ENCODE measurements at places on chromosomes 6 and 20. TPM values are rescaled to one million over a fixed set of nuclear protein-coding genes. Genes with fewer than 3 reads are reported as not detected.

CTCFL gene
- not detected for total RNA-seq

FAM83B gene
- total RNA-seq, result 0.12 TPM

TUBB2A gene
- 18.3 TPM for total RNA-seq

KCNQ5 gene
- 0.35 TPM for total RNA-seq

TBX18 gene
- 1.5 TPM for total RNA-seq

PRSS16 gene
- 13.4 TPM for total RNA-seq

DEFB116 gene
- total RNA-seq, result not detected

GLP1R gene
- 0.35 TPM for total RNA-seq

OTOR gene
- total RNA-seq, result not detected

KHDC1L gene
- total RNA-seq, result not detected

DNA sequence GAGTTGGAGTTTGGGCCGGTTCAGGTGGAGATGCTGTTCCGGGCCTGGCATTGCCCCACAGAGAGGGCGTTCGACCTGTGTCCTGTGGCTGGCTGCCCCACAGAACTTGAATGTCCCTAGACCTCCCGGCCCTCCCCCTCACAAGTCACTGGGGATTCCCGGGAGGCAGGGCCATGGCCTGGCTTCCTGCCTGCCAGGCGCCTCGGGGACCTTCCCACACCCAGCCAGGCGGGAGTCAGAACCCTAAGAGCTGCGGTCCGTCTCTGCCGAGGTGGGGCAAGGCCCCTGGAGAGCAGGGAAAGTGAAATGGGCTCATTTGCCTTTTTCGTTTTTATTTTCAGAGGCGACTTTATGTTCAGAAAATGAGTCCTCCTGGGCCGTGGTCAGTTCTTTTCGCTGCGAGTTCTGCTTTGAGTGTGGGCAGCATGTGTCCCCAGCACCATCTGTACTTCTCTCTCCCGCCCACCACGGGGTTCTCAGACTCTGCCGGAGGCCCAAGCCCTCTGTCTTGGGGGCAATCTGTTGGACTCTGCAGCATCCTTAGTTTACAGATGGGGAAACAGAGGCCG, 8.5 kb downstream of the RBM38 start:
- H3K36me3 ChIP-seq, result peaks cover 59% of the 10 kb centered on the region
- H3K27ac ChIP-seq, result no peak overlapping the region
- DNase-seq, result peak; percentile 45
- no peak overlapping the region for H3K4me3 ChIP-seq
- H3K27me3 ChIP-seq, result no peaks in the 10 kb centered on the region

- H3K27me3 ChIP-seq, result no peaks in the 10 kb centered on the region
- peak overlapping the region; percentile 82 for H3K4me3 ChIP-seq
- peak; percentile 75 for DNase-seq
Measured at GRCh38 chr20:36606158-36607066, 833 bp downstream of the RAB5IF start.

DNA sequence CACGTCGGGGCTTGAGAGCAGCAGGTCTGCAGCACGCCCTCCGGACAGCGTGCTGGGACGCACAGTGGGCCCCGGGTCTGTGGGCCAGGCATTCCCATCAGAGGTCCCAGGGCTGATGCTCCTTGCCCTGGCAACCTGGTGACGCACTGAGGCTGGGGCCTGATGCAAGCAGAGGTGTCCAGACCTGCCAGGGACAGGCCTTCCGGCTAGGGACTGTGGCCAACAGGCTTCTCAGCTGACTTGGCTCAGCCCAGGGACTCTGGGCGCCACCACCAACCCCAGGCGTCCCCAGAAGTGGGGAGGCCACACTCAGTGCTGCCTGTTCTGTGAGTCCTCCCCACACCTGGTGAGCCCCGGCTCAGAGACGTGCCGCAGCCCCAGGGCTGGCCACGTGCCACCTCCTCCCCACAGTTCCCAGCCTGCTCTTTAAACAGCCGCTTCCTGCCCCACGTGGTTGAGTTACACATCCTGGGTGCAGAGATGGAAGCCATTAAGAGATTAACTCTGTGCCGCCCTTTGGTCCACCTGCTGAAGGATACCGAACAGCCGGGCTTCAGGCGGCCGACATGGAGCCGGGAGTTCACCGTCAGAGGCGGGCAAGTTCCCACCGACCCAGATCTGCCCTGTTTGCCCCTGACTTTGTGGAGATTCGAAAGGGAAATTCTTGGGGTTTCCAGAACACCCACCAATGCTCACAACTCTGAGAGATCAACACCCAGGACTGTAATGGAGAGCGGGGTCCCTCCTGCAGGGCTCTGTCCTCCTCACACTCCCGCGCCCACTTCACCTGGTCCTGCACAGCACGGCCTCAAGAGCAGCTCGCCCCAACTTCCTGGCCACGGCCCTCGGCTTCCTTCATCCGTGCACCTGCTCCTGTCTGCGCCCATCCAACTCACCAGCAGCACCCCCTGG, 37.6 kb upstream of the ZBP1 start:
- no peak overlapping the region for H3K4me3 ChIP-seq
- peak; percentile 65 for DNase-seq
- peaks cover 31% of the 10 kb centered on the region for H3K36me3 ChIP-seq
- peaks cover 8% of the 10 kb centered on the region for H3K4me1 ChIP-seq

- H3K27ac ChIP-seq, result no peak overlapping the region
- no peaks in the 10 kb centered on the region for H3K36me3 ChIP-seq
- no peak overlapping the region for H3K4me3 ChIP-seq
Measured at GRCh38 chr6:124433387-124434160, 528.7 kb upstream of the RNF217 start.

DNA sequence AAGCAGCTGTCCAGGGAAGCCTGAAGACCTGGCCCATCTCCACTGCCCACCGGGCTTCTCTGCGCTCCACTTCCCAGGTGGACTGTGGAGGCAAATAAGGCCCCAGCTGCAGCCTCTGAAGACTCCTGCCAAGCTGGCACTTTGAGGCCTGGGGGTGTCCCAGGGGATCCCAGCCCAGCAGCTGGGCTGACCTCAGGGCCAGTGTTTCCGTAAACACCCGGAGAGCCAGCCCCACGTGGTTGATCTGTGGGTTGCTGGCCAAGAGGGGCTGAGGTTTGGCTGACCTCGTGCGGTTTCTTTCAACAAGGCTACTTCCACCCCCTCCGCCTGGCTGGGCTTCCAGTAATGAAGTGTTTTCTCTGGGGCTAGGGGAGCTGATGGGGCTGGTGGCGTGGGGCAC, 12.4 kb upstream of the CCN5 start:
- peak; percentile 73 for DNase-seq
- no peaks in the 10 kb centered on the region for H3K27me3 ChIP-seq
- peak overlapping the region; percentile 25 for H3K27ac ChIP-seq
- no peaks in the 10 kb centered on the region for H3K36me3 ChIP-seq

DNA sequence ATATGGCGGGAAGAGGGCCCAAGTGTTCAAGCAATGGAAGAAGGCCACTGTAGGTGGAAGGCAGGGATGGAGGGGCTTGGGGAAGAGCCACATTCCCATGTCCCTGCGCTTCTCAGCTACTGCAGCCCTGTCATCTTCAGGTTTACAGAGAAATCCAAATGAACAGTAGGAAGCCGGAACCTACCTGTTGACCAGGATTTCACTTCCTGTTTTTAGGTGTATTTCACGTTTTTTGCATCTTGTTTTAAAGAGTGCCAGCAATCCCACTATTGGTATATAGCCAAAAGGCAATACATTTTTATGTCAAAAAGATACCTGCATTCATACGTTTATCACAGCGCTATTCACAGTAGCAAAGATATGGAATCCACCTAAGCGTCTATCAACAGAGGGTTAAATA, 159.2 kb downstream of the SLC35B3 start:
- H3K36me3 ChIP-seq, result no peaks in the 10 kb centered on the region
- H3K4me1 ChIP-seq, result no peaks in the 10 kb centered on the region
- H3K27ac ChIP-seq, result no peak overlapping the region
- no peaks in the 10 kb centered on the region for H3K27me3 ChIP-seq

- no peak for DNase-seq
- peaks cover 55% of the 10 kb centered on the region for H3K4me1 ChIP-seq
- peak overlapping the region; percentile 72 for H3K27ac ChIP-seq
- peaks cover 11% of the 10 kb centered on the region for H3K36me3 ChIP-seq
- no peaks in the 10 kb centered on the region for H3K27me3 ChIP-seq
- peak overlapping the region; percentile 62 for H3K4me3 ChIP-seq
Measured at GRCh38 chr20:49983123-49983847, 505 bp downstream of the SNAI1 start.

DNA sequence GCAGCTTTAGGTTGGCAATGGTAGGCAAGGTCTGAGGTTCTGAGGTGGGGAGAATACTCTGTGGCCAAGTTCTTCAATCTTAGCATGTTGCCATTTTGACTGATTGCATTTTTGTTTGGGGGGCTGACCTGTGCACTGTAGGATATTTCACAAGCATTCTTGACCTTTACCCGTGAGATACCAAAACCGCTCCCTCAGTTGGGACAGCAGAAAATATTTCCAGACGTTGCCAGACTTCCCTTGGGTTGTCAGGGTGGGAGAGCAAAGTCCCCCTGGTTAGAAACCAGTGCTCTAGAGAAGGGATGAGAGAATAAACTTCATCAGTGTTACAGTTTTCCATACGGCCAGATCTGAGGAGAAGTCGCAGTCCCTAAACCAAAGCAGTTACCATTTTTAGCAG, 279.6 kb downstream of the TFAP2B start:
- no peak for DNase-seq
- no peaks in the 10 kb centered on the region for H3K36me3 ChIP-seq
- H3K4me3 ChIP-seq, result no peak overlapping the region
- H3K27ac ChIP-seq, result no peak overlapping the region

- peaks cover 15% of the 10 kb centered on the region for H3K4me1 ChIP-seq
- H3K36me3 ChIP-seq, result peaks cover 57% of the 10 kb centered on the region
- no peak for DNase-seq
- H3K27ac ChIP-seq, result no peak overlapping the region
- H3K27me3 ChIP-seq, result no peaks in the 10 kb centered on the region
- no peak overlapping the region for H3K4me3 ChIP-seq
Measured at GRCh38 chr6:159758031-159759001, 3.5 kb upstream of the ACAT2 start.

DNA sequence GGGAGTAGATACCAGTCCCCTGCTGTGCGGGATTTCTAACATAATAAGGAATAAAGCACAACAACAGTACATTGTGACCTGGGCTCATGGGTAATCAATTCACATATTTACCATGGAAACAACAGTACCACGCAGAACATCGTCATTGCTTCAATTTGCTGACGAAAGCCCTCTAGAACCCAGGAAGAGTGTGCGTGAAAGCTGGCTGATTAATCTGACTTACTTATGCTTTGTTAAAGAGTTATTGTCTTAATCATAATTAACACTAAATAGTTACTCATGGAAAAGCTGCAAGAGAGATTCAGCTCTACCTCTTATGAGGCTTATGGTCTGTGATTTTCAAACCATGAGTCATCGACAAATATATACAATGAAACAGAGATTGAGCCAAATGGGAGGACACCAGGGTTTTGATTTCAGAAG, 644.3 kb upstream of the AGPAT4 start:
- no peak for DNase-seq
- H3K27ac ChIP-seq, result no peak overlapping the region
- no peaks in the 10 kb centered on the region for H3K27me3 ChIP-seq
- no peaks in the 10 kb centered on the region for H3K4me1 ChIP-seq
- H3K36me3 ChIP-seq, result no peaks in the 10 kb centered on the region

GRCh38 chr20:6007094-6007528, 46.7 kb downstream of the LRRN4 start:
- H3K27ac ChIP-seq, result peak overlapping the region; percentile 90
- H3K4me3 ChIP-seq, result peak overlapping the region; percentile 88
- H3K27me3 ChIP-seq, result no peaks in the 10 kb centered on the region
- peaks cover 44% of the 10 kb centered on the region for H3K4me1 ChIP-seq
- no peak for DNase-seq
- peaks cover 25% of the 10 kb centered on the region for H3K36me3 ChIP-seq

- no peaks in the 10 kb centered on the region for H3K36me3 ChIP-seq
- DNase-seq, result no peak
- peaks cover 38% of the 10 kb centered on the region for H3K4me1 ChIP-seq
- no peaks in the 10 kb centered on the region for H3K27me3 ChIP-seq
- no peak overlapping the region for H3K27ac ChIP-seq
Measured at GRCh38 chr20:59149678-59150504, 13.7 kb upstream of the ZNF831 start.

GRCh38 chr6:47710295-47710694, 11.9 kb downstream of the ADGRF4 start:
- H3K36me3 ChIP-seq, result no peaks in the 10 kb centered on the region
- no peaks in the 10 kb centered on the region for H3K4me1 ChIP-seq
- no peak overlapping the region for H3K27ac ChIP-seq
- DNase-seq, result no peak

GRCh38 chr6:21382821-21383449, 210.6 kb upstream of the SOX4 start:
- no peaks in the 10 kb centered on the region for H3K4me1 ChIP-seq
- no peaks in the 10 kb centered on the region for H3K36me3 ChIP-seq
- H3K27me3 ChIP-seq, result no peaks in the 10 kb centered on the region

DNA sequence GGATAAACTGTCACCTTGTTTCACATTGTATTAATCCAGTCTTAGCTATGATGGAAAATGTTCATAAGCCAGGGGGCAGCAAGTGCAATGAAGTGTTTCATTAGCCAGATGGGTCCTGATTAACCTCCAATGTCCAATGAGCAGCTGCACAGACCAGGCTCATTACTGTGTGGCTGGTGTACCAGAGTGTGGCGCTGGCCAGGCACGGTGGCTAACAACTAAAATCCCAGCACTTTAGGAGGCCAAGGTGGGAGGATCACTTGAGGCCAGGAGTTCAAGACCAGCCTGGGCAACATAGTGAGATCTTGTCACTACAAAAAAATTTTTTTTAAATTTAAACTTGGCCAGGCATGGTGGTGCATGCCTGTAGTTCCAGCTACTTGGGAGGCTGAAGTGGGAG, 201.7 kb upstream of the FOXQ1 start:
- H3K4me1 ChIP-seq, result no peaks in the 10 kb centered on the region
- no peak overlapping the region for H3K4me3 ChIP-seq
- no peak overlapping the region for H3K27ac ChIP-seq
- H3K36me3 ChIP-seq, result no peaks in the 10 kb centered on the region
- H3K27me3 ChIP-seq, result no peaks in the 10 kb centered on the region
- no peak for DNase-seq

DNA sequence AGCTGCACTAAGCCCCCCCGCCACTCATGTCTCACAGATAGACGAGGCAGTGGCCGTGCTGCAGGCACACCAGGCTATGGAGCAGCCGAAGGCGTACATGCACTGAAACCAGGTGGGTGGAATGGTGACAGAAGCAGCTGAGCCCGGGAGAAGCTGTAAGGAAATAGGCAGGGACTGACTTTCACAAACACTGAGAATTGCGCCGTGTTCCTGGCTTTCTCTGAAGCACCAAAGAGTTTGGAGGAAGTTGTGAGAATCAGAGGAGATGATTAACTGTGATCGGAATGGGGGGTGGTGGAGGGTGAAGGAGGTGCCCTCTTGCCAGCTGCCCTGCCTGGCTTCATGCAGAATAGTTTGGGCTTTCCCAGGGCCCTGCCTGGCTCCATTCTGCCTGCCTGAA, 21.6 kb downstream of the TOMM34 start:
- no peaks in the 10 kb centered on the region for H3K4me1 ChIP-seq
- no peak overlapping the region for H3K4me3 ChIP-seq
- H3K27me3 ChIP-seq, result no peaks in the 10 kb centered on the region

GRCh38 chr20:17228624-17229061, 1.8 kb downstream of the PCSK2 start:
- H3K27ac ChIP-seq, result no peak overlapping the region
- H3K27me3 ChIP-seq, result peaks cover 49% of the 10 kb centered on the region
- peaks cover 8% of the 10 kb centered on the region for H3K4me1 ChIP-seq
- peak overlapping the region; percentile 45 for H3K4me3 ChIP-seq
- no peaks in the 10 kb centered on the region for H3K36me3 ChIP-seq

- H3K27me3 ChIP-seq, result no peaks in the 10 kb centered on the region
- H3K4me1 ChIP-seq, result peaks cover 17% of the 10 kb centered on the region
- no peak overlapping the region for H3K4me3 ChIP-seq
- no peak overlapping the region for H3K27ac ChIP-seq
- DNase-seq, result no peak
- H3K36me3 ChIP-seq, result no peaks in the 10 kb centered on the region
Measured at GRCh38 chr6:139378882-139379341, 4.5 kb upstream of the CITED2 start.

GRCh38 chr20:3183896-3184612, 10.7 kb upstream of the LZTS3 start:
- peaks cover 11% of the 10 kb centered on the region for H3K36me3 ChIP-seq
- no peaks in the 10 kb centered on the region for H3K27me3 ChIP-seq
- no peak overlapping the region for H3K27ac ChIP-seq
- no peaks in the 10 kb centered on the region for H3K4me1 ChIP-seq

Measured in lower lobe of right lung (tissue), 2 donors.